Stomach (tissue), 19 donors: ENCODE measurements at places on chromosomes 1 and 21.

DNA sequence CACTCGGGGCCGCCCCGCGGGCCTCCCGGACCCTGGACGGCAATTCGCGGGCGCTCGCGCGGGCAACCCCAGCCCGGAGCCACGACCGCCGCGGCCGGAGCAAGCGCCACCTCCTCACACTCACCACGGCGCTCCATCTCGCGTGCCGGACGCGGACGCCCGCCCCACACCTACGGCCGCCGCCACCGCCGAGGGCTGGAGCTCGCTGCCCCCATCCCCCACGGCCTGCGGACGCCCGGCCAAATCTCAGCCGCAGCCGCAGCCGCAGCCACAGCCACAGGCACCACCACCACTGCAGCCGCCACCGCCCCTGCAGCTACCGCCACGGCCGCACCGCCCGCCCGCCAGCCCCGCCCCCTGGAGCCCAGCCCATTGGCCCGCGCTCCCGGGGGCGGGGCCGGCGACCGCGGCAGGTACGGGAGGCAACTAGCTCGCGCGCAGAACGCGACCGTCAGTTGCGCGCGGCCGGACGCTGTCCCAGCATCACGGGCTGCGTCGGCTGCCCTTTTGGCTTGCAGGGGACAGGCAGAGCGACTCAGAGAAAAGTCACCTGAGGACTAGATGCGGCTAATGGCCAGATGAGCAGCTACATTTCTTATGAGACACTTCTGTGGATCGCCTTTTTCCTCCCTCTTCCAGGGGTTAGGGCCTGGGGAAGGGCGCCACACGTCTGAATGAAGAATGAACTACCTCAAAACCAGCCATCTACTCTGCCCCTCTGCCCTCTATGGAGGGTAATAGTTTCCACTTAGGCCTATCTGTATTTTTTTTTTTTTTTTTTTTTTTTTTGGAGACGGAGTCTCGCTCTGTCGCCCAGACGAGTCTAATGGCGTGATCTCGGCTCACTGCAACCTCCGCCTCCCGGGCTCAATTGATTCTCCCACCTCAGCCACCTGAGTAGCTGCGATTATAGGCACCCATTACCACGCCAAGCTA is at the start of gene ARHGAP29:
TSS of gene ARHGAP29 (minus strand) at position 294 of the 936 bp plus-strand sequence. CDS start 5,973 bp downstream, outside the sequence.
- H3K27me3 ChIP-seq: no peaks in the 10 kb centered on the region
- peak; percentile 96 for DNase-seq
- peak within 1 kb of the TSS; percentile 95 for H3K27ac ChIP-seq
- H3K36me3 ChIP-seq: no peaks in the 10 kb centered on the region
- no peaks in the 10 kb centered on the region for H3K4me1 ChIP-seq

DNA sequence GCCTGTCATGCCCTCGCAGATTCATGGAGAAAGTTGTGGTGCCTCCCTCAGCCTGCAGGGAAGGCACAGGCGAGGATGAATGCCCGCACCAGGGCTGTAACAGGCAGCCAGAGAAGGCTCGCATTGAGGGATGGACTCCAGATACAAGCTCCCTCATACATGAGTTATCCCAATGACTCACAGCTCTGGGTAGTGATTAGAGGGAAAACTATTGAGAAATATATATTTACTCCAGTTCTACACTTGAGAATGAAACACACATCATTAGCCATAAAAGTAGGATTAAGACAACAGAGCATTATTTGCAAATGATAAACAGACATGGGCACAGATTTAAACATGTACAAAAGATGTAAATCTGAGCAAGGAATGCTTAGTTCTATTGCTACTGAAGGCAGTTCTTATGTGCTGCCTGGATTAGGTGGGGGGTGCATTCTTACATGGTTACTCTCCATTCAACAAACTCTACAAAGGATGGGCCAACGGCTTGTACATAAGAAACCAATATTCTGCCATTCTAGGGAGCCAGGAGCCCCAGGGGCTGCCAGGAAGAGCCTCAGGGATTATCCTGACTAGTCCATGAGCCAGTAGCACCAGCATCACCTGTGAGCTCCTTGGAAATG is 97.9 kb downstream of the CSMD2 start:
- no peaks in the 10 kb centered on the region for H3K36me3 ChIP-seq
- no peak overlapping the region for H3K27ac ChIP-seq
- H3K27me3 ChIP-seq: peaks cover 15% of the 10 kb centered on the region
- no peak for DNase-seq
- no peaks in the 10 kb centered on the region for H3K4me1 ChIP-seq
- H3K4me3 ChIP-seq: no peak overlapping the region

GRCh38 chr1:61332196-61332753 is 249.9 kb downstream of the NFIA start:
- peaks cover 3% of the 10 kb centered on the region for H3K36me3 ChIP-seq
- H3K27me3 ChIP-seq: no peaks in the 10 kb centered on the region
- no peak overlapping the region for H3K27ac ChIP-seq
- no peak for DNase-seq

GRCh38 chr1:59378621-59379370 is 81.9 kb downstream of the FGGY start:
- DNase-seq: no peak
- H3K27me3 ChIP-seq: no peaks in the 10 kb centered on the region
- no peaks in the 10 kb centered on the region for H3K4me1 ChIP-seq
- no peaks in the 10 kb centered on the region for H3K36me3 ChIP-seq
- no peak overlapping the region for H3K4me3 ChIP-seq
- no peak overlapping the region for H3K27ac ChIP-seq

GRCh38 chr1:78236716-78237115 is 190.9 kb downstream of the GIPC2 start:
- H3K27me3 ChIP-seq: no peaks in the 10 kb centered on the region
- peak overlapping the region; percentile 19 for H3K27ac ChIP-seq
- H3K36me3 ChIP-seq: no peaks in the 10 kb centered on the region
- no peak overlapping the region for H3K4me3 ChIP-seq
- peaks cover 24% of the 10 kb centered on the region for H3K4me1 ChIP-seq

DNA sequence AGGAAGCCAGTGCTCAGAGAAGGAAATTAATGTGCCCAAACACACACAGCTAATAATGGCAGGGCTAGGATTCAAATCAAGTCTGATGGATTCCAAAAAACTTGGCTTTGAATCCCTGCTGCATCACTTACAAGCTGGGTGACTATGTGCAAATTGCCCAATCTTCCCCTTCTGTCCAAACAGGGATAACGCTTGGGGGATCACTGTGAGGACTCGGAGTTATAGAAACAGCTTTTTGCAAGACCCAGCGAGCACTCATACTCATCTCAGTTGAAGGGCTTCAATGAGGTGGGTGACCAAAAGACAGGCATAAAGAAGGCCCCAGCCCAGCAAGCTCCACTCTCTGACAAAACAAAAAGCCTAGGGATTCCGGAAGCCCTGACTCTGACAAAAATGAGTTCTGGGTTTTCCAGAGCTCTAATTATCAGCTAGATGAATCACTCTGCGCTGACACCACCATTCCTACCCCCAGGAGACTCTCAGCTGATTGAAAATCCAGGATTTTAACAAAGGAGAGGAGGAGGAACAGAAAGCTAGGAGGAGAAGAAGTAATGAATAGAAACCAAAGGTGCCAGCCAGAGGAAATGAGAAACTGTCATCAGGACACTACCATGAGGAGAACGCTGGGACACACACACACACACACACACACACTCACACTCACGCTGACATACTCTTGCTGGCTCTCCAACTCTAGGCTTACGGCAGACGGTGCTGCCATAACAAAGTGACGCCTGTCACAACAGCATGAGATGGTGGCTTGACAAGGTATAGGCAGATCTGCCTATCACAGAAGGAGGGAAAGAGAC is 1.6 kb upstream of the STK40 start:
- H3K4me3 ChIP-seq: peak overlapping the region; percentile 64
- peaks cover 12% of the 10 kb centered on the region for H3K36me3 ChIP-seq
- no peaks in the 10 kb centered on the region for H3K27me3 ChIP-seq
- DNase-seq: no peak
- peaks cover 41% of the 10 kb centered on the region for H3K4me1 ChIP-seq

DNA sequence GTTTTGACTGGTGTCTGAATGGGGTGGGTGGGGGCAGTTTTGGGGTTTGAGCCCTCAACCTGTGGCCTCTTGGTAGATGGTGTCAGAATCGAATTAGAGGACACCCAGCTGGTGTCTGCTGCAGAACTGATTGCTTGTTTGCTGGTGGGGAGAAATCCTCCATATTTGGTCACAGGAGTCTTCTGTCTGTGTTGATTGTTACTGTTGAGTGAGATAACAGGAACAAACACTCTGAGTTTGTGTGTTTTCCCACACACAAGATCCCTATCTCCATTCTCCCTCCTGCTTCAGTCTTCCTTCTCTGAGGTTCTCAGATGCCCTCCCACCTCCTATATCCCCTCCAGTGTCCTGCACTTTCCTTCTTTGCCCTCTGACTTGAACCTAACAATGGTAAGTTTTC is 19.1 kb upstream of the CGN start:
- H3K27ac ChIP-seq: no peak overlapping the region

GRCh38 chr1:47226121-47226838 is 5.7 kb downstream of the TAL1 start:
- peaks cover 43% of the 10 kb centered on the region for H3K27me3 ChIP-seq
- H3K36me3 ChIP-seq: no peaks in the 10 kb centered on the region
- peak overlapping the region; percentile 28 for H3K27ac ChIP-seq
- H3K4me3 ChIP-seq: peak overlapping the region; percentile 35
- peaks cover 41% of the 10 kb centered on the region for H3K4me1 ChIP-seq

DNA sequence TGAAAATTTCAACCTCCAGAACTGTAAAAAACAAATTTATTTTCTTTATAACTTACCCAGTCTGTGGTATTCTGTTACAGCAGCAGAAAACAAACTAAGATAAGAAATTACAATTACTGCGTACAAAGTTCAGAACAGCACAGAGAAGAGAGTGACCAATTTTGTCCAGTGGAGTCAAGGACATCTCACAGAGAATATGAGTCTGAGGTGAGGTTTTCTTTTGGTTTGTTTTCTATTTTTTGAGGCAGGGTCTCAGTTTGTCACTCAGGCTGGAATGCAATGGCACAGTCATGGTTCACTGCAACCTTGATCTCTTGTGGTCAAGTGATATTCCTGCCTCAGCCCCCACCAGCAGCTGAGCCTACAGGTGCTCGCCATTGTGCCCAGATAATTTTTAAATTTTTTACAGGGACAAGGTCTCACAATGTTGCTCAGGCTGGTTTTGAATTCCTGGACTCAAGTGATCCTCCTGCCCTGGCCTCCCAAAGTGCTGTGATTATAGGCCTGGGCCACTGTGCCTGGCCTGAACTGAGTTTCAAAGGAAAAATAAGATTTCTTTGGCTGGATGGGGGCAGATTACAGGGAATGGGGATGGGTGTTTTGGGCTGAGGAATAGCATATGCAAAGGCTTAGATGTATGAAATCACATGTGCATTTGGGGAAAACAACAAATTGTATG is 201.1 kb upstream of the USP24 start:
- H3K4me1 ChIP-seq: no peaks in the 10 kb centered on the region
- no peaks in the 10 kb centered on the region for H3K27me3 ChIP-seq
- H3K36me3 ChIP-seq: no peaks in the 10 kb centered on the region
- H3K4me3 ChIP-seq: no peak overlapping the region

GRCh38 chr1:61130338-61131000 is 48.1 kb downstream of the NFIA start:
- H3K36me3 ChIP-seq: no peaks in the 10 kb centered on the region
- H3K27me3 ChIP-seq: no peaks in the 10 kb centered on the region
- no peak overlapping the region for H3K27ac ChIP-seq
- no peak overlapping the region for H3K4me3 ChIP-seq

GRCh38 chr1:75520862-75521475 is 89.9 kb downstream of the SLC44A5 start:
- no peak overlapping the region for H3K27ac ChIP-seq
- no peak overlapping the region for H3K4me3 ChIP-seq
- no peaks in the 10 kb centered on the region for H3K4me1 ChIP-seq
- no peak for DNase-seq

- H3K36me3 ChIP-seq: peaks cover 38% of the 10 kb centered on the region
- no peak overlapping the region for H3K4me3 ChIP-seq
- no peaks in the 10 kb centered on the region for H3K27me3 ChIP-seq
- DNase-seq: no peak
- no peaks in the 10 kb centered on the region for H3K4me1 ChIP-seq
Observed at GRCh38 chr1:113676524-113676923, 82.8 kb downstream of the PHTF1 start.

DNA sequence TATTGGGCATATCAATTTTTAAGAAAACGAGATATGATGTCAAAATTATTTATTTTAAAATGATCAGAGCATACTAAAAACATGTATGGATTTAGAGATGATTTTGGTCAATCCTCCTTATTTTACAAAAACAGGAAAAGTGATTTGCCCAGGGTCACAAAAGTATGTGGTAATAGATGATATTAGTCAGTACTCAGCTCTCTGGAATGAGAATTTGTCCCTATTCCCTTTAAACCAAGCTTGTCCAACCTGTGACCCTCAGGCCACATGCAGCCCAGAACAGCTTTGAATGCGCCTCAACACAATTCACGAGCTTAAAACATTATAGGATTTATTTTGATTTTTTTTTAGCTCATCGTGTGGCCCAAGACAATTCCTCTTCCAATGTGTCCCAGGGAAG is 104.7 kb downstream of the AKT3 start:
- no peak for DNase-seq
- H3K27me3 ChIP-seq: no peaks in the 10 kb centered on the region
- no peak overlapping the region for H3K4me3 ChIP-seq
- no peaks in the 10 kb centered on the region for H3K36me3 ChIP-seq

GRCh38 chr1:226643611-226644540 is 95.2 kb downstream of the ITPKB start:
- H3K27ac ChIP-seq: peak overlapping the region; percentile 85
- H3K4me1 ChIP-seq: peaks cover 10% of the 10 kb centered on the region
- H3K36me3 ChIP-seq: peaks cover 83% of the 10 kb centered on the region
- no peak for DNase-seq
- no peaks in the 10 kb centered on the region for H3K27me3 ChIP-seq

- H3K4me1 ChIP-seq: no peaks in the 10 kb centered on the region
- no peak overlapping the region for H3K4me3 ChIP-seq
- DNase-seq: no peak
- H3K27ac ChIP-seq: no peak overlapping the region
Observed at GRCh38 chr1:85494904-85495266, 29.9 kb upstream of the DDAH1 start.

GRCh38 chr21:42956824-42957630 is 17.3 kb upstream of the PKNOX1 start:
- DNase-seq: no peak
- no peaks in the 10 kb centered on the region for H3K27me3 ChIP-seq
- H3K27ac ChIP-seq: no peak overlapping the region
- H3K36me3 ChIP-seq: no peaks in the 10 kb centered on the region

DNA sequence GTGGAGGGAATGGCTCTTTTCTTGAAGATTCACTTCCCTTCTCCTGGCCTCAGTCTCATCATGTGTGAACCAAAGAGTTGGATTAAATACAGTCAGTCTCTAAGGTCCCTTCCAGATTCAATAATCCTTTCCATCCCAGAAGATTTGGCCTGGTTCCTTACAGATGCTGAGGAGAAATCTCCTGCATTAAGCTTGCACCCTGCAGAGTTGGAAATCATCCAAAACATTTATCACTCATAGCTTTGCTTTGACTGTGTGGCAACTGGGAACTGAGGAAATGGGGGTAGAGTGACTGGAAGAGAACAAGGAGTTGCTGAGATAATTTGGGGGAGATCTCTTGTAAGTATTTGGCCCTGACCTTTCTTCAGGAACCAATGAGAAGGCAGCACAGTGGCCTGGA is 220.5 kb upstream of the SGIP1 start:
- H3K27me3 ChIP-seq: no peaks in the 10 kb centered on the region
- DNase-seq: no peak
- no peaks in the 10 kb centered on the region for H3K36me3 ChIP-seq
- no peak overlapping the region for H3K27ac ChIP-seq
